AG09309 (cell line): ENCODE measurements at places on chromosomes 6 and 20.

DNA sequence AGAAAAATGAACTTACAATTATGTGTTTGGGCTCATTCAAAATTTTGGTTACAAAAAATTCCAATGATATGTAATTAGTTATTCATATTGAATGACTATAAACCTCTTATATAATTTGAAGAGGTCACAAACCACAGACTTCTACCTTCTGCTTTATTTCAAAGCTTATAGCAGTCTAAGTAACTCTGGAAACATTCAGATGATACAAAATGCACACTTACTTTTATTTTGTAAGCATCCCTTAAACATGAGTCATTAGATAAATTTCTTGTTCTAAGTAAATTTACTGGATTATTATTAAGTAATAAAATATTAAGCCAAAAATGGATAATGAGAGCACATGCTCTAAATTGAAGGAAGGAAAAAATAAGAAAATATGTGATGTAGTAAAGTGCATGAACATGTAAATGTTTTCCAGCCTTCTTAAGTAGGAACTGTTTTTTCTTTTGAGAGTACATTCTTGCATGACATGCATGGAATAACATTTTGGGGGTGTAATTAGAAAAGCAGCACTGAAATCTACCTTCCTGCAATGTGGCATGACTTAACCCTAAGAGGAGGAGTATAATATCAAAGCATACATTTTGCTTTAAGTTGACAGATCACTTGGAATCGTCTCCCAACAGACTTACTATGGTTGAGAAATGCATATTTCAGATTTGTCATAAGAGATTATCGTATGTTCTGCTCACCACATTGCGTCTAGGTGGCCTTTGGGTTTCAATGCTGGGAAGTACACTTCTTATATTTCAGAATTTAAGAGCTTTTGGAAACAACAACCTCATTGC is 372.7 kb upstream of the HSF2 start:
- no peak for DNase-seq

DNA sequence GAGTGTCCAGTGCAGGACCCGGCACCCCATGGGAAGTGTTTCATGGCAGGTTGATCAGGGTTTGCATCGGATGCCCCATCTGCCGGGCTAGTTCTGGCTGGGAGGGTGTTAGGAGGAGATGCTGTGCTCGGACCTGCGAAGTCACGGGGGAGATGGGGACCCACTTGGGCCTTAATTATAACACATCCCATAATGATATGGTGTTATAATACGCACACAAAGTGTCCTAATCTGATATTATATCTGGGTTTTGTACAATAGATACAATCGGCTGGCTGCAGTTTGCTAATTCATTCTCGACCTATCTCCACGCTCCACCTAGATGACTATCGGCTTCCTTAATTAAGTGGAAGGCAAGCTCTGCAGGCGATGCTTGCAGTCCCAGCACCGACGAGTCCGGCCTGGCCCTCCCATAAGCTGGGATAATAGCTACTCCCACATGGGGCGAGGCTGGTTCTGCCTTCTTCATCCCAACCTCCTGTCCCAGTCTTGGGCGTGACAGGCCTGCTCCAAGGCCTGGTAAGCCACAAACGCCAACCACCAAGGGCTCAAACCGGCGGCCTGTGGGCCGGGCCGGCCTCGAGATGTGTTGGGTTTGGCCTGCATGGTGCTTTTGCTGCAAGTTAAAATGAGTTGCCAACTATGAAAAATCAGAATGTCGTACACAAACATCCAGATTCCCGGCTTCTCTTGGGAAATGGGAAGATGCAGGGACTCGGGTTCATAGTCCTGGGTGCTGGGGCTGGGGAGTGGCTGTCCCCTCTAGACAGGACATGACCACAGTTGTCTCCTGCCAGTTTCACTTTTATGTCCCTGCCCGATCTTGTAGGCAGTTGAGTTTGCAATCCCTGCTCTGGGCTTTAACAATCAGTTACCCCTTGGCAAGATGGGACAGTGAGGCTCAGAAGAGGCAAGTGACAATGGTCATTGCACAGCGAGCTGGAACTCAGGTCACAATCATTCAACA is 32.7 kb downstream of the CEBPB start:
- DNase-seq: no peak

- DNase-seq: no peak
Observed at GRCh38 chr6:132218059-132218696, 183.1 kb downstream of the MOXD1 start.

DNA sequence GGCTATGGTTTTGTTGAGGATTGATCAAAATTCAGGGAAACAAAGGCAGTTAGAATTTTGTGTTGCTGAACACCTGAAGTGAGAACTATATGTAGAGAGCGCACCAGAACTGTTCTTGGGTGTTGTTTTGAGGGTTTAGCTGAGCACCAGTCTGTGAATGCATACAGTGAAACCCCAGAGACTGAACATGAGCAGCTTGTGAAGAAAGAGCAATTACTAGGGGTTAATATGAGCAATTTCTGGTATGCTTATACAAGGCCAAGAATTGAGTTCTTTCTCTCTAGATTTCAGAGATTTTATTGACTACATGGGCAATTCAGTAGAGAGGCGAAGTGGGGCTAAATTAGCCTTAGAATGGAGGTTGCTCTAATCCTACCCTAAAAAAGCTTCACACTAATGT is 93.9 kb downstream of the CD2AP start:
- DNase-seq: no peak

GRCh38 chr20:41169791-41170351 is 32.5 kb downstream of the PLCG1 start:
- DNase-seq: peak; percentile 20
